ENCODE measurements at places on chromosomes 1 and 21.

DNA sequence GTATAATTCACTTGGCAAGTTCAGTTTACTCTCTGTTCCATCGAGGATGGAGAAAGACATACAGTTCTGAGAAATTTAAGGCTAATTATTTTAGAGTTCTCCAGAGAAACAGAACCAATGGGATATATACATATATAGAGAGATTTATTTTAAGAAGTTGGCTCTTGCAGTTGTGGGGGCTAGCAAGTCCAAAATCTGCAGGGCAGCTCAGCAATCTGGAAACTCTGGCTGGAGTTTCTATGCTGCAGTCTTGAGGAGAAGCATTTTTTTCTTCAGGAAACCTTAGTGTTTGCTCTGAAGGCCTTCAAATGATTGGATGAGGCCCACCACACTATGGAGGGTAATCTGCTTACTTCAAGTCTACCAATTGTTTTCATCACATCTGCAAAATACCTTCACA lies 34.6 kb downstream of the TRAF5 start:
- no peak for DNase-seq

DNA sequence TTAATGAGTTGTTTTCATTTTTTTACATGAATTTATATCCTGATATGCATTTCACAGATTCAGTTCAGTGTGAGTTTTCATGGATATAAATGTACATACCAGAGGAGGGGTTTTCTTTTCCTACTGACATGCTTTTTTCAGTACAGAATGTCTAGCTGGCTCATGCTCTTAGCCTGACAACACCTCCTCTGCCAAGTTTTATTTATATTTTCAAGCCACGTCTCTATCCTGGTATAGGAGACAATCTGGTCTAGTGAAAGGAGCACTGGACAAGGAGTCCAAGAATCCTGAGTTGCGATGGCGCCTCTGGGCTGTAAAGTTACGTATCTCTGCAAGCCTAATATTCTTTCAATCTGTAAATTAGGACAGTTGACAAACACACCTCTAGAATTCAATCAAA lies 4.9 kb downstream of the DAB1 start:
- no peak for DNase-seq

DNA sequence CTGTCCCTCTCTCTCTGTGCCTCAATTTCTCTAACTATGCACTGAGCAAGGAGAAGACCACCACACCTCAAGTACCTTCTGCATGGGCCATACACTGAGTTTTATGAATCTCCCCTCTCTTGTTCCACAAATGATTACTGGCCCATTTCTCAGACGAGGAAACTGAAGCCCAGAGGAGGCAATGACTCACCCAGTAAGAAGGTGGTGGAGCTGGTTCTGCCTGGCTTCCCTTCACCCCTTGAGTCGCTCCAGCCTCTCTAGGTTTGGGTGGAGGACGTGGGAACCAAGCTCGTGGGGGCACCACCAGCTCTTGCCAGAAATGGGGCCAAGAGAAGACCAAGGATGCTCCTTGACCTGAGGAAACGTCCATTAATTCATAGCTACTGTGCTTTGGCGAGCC lies 21.3 kb upstream of the RUNX3 start:
- no peak for DNase-seq

GRCh38 chr1:102183711-102184110 lies 187.0 kb upstream of the OLFM3 start:
- no peak for DNase-seq

- DNase-seq, result no peak
Measured at GRCh38 chr21:39088831-39089380, 94.3 kb downstream of the PSMG1 start.

DNA sequence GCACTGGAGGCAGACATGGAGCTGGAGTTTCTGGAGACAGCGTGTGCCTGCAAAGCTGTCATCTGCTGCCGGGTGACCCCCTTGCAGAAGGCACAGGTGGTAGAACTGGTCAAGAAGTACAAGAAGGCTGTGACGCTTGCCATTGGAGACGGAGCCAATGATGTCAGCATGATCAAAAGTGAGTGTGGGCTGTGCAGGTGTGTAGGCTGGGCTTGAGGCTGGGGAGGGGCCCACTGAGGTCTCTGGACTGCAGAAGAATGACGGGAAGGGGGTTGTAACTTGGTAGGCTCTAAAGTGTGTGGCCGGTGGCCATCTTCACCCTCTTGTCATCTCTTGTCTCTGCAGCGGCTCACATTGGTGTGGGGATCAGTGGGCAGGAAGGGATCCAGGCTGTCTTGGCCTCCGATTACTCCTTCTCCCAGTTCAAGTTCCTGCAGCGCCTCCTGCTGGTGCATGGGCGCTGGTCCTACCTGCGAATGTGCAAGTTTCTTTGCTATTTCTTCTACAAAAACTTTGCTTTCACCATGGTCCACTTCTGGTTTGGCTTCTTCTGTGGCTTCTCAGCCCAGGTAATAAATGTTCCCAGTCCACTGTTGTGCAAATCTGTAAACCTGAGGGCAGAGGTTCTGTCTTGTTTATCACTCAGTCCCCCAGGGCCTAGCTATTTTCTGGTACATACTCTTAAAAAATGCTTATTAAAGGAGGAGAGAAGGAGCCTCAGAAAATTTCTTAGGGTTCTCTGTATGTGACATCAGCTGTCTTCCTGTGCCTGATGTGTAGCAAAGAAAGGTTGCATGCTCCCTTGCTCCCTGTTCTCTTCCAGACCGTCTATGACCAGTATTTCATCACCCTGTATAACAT lies 19.9 kb downstream of the ATP8B2 start:
- peak; percentile 87 for DNase-seq

DNA sequence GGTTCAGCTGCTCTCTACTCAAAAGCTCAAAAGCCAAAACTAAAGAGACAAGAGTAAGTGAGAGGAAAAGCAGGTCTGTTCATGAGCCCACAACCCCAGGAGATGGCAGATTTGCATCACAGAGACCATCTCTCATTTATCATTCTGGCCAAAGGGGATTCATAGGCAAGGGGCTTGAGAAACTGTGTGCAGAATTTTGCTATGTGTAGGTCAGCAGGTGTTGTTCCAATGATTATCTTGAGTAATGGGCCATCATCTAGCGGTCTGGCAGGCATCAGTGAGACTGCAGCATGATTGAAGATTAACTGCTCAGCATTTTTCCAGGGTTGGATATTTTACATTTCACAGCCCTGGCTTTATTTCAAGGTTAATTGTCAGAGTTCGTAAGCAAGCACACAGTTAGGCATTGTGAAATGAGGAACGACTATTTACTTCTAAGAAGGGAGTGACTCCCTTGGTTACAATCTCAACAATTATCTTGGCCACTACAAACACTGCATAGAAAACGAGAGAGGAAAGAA lies 1204.6 kb upstream of the TMPRSS15 start:
- DNase-seq, result no peak

DNA sequence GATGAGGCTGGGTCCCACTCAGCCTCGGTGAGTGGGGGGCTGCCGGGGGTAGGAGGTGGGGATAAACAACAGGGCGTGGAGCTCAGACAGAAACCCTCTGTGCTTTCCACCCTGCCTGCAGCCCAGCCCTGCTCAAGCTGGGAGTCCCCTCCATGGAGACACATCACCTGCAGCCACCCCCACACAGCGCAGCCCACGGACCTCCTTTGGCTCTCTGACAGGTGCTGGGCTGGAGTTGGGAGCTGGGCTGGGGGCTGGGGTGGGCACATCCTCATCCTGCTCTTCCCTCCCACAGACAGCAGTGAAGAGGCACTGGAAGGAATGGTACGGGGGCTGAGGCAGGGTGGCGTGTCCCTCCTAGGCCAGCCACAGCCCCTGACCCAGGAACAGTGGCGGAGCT lies 1.9 kb upstream of the CATSPER4 start:
- no peak for DNase-seq

DNA sequence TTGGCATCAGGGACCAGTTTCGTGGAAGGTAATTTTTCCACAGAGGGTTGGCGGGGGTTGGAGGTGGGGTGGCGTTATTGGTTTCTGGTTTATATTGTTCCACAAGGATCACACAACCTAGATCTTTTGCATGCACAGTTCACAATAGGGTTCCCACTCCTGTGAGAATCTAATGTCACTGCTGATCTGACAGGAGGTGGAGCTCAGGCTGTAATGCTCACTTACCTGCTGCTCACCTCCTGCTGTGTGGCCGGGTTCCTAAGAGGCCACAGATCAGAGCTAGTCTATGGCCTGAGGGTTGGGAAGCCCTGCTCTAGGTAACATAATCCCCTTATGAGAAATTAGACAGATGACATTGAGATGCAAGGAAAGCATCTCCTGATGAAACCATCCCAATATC lies 12.6 kb downstream of the GBP5 start:
- no peak for DNase-seq

DNA sequence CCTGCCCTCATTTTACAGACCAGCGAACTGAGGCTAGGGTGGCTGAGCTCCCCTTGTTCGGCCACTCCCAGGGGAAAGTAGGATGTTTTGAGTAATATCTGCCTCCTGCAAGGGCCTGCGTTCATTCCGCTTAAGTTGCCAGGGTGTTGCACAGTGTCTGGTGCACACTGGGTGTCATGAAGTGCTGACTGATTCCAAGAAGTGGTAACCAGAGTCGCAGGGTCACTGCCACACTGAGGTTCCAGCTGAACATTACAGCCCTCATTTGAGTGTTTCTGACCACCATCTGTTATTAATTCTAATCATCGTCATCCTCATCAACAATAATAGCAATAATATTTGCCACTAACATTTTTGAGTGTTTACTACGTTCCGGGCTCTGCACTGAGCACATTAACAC lies 250.6 kb downstream of the KAZN start:
- no peak for DNase-seq

DNA sequence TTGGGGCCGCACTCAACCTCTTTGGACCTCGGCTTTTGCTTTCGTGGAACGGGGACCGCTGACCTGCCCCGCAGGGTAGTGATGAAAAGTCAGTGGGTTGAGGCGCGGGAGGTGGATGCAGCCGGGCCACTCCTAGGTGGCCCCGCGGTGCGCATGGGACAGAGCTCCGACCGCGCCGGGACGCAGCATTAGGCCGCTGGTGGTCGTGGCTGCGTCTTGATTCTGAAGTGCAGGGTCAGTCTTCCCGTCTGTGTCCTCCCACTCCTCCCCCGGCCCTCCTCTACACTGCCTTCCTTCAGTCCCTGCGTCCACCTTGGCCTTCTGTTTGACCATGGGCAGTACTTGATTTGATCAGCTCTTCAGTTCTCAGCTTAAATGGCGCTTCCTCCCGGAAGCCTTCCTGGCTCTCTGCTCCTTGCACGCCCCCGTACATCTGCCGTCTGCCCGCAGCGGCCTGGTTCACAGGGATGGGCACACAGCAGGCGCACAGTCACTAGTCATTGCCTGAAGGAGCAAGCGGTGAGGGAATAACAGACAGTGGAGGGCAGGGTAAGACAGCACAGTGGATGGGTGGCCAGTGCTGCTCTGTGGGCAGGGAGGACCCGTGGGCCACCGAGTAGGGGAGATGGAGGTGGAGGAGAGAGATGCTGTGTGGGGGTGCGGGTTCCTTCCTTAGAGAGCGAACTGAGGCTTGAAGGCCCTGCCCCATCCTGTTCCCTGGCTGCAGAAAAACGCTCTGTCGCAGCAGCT lies 633 bp downstream of the THEMIS2 start:
- DNase-seq, result no peak

DNA sequence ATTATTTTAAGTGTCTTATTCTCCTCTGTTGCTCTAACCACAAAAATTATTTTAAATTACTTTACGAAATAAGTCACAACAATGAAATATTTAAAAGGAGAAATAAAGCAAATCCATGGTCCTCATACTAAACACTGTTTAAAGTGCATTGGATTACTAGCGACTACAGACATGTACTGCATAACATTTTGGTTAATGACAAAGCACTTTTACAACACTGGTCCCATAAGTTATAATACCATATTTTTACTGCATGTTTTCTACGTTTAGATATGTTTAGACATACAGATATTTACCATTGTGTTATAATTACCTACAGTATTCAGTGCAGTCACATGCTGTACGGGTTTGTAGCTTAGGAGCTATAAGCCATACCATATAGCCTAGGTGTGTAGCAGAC lies 30.2 kb downstream of the VAMP4 start:
- no peak for DNase-seq

DNA sequence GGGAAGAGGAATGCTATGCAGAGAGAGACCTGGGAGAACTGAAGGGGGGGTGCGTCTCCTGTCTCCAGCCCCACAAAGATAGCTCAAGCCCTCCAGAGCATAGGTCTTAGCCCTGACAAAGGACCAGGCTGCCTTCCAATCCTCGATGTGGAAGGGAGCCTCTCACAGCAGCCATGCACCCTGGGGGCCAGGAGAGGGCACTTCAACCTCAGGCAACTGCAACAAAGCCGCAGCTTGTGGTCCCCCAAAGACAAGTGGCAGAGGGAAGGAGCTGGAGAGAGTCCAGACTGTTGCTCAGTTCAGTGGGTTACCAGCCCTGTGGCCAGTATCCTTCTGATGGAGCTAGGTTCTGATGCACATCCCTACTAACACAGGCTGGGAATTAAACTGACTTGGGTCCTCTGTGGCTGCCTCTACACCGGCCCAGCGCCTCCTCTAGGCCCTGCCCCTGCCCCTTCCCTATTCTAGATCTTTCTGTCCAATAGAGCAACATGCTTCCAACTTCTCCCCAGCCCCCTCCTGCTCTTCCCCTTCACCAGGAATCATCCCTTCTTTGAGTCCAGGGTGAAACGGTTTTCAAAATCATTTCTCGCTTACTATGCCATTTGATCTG lies 100.7 kb upstream of the SPATA6 start:
- no peak for DNase-seq

DNA sequence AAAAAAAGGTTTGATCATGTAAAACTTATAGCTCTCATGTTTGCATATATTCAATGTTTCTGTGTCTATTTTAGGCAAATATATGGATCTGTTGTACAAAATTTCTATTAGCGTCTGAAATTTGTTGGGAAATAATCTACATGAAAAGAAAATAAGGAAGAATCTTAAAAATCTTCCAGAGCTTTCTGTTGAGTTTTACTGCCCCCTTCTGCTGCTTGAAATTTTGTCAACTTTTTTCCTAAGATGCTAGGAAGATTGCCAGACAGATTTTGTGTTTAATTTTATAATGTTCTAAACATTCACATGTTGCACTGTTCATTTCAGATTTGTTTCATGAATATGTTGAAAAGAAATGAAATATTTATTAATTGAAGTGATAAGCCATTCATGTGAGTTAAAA lies 2.5 kb upstream of the PTGS2 start:
- DNase-seq, result no peak

GRCh38 chr1:156805766-156806511 lies 10.7 kb downstream of the SH2D2A start:
- DNase-seq, result no peak

- DNase-seq, result no peak
Measured at GRCh38 chr21:46117586-46118315, 19.8 kb downstream of the COL6A2 start.
